NCI-H1436 (cell line): ENCODE measurements at places on chromosomes 5 and 9.

DNA sequence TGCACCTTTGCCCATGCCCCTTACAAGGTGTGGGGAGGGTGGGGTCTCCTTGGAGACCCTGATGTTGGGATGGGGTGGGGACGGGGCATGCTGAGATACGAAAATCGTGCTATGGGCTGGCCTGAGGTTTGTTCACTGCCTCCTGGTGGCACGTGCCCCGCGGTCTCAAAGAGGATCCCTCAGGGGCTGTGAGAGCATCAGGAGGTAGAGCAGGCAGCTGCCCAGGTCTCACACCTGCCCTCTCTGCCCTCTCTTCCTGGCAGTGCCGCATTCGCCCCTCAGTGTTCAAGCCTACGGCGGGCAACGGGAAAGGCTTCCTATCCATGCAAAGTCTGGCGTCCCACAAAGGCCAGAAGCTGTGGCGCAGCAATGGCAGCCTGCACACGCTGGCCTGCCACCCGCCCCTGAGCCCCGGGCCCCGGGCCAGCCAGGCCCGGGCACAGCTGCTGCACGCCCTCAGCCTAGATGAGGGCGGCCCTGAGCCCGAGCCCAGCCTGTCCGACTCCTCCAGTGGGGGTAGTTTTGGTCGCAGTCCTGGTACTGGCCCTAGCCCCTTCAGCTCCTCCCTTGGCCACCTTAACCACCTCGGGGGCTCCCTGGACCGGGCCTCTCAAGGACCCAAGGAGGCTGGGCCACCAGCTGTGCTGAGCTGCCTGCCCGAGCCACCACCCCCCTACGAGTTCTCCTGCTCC lies 6.7 kb downstream of the N4BP3 start:
- DNase-seq = no peak

DNA sequence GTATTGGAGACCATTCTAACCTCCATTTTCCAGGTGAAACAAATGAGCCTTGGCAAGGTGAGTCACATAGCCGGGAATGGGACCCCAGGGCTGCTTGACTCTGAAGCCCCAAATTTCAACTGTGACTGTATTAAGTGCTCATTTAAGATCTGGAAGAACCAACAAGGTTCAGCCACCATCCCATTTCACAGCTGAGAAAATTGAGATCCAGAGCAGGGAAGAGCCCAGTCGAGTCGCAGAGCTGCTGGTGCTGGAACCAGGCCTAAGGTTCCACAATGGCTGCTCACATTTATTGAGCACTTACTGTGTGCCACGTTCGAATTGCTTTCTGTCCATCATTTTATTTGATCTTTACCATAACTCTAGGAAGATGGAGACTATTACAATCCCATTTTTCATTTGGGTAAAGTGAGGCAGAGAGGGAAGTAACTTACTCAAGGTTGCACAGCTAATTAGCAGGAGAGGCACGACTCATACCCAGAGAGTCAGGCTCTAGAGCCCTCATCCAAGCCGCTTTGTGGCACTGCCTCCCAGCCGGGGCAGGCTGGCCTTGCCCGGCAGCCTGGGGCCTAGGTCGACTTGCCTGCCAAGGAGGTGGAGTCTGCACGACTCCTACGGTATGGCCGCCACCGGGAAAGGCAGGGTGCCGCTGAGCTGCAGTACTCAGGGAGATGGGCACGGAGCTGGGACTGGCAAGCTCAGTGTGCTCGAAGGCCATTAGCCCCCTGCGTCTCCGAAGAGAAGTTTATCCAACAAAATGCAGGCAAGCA lies 4.3 kb upstream of the NTNG2 start:
- DNase-seq = no peak

DNA sequence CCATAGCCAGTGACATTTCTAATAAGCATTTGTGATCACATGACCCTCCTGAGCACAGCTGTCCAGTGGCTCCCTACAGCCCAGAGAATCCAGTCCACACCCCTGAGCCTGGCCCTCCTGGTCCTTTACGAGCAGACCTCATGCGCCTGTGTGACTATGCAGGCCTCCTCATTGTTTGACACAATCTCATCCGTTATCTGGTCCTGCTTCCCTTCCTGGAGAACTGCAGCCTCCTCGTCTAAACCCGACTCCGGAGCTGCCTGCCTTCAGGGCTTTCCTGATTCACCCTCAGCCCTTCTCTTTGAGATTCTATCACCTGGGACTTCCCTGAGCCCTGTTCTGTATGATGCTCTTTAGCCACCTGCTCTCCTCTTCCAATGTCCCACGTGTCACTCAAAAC lies 79.7 kb downstream of the GPR21 start:
- no peak for DNase-seq

- DNase-seq = no peak
These were observed 326.6 kb downstream of the ARL15 start for GRCh38 chr5:53983568-53984460.

DNA sequence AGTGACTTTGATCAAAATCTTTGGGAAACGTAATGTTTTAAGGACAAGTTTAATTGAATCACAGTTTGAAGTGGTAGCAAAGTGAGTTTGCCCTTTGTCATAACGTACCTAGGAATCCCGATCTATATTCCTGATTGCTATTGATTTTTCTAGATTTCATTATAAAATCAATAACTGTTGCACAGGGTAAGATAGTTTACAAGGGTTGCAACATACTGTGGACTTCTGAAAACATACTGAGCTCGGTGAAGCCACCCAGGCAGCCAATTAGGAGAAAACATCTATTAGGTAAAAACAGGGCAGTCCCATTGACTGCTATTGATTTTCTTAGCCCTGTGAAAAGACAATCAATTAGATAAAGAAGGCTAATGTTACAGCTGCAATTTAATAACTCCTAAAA lies 659.9 kb downstream of the ISL1 start:
- no peak for DNase-seq
